ENCODE measurements at places on chromosomes 7 and 10. TPM values are rescaled to one million over a fixed set of nuclear protein-coding genes. Genes with fewer than 3 reads are reported as not detected.

The MYO3A gene
- 1.3 TPM for total RNA-seq

The C10orf62 gene
- not detected for total RNA-seq

The ANXA8 gene
- not detected for total RNA-seq

The EPO gene
- not detected for total RNA-seq

- no peak for DNase-seq
Observed at GRCh38 chr10:133277993-133278576, 1.4 kb upstream of the ADAM8 start.

GRCh38 chr7:142881586-142882337 is 3.8 kb downstream of the TRPV6 start:
- DNase-seq, result no peak

- no peak for DNase-seq
Observed at GRCh38 chr7:44108768-44109750, 4.9 kb downstream of the AEBP1 start.

Data from spleen (tissue), 13 donors.